AG04449 (cell line): ENCODE measurements at places on chromosomes 2 and 18.

GRCh38 chr2:112275311-112275886, at the start of gene ZC3H6:
Gene ZC3H6 (plus strand): TSS chr2:112275597. CDS start chr2:112275995, 398 bp downstream.
- DNase-seq = peak; percentile 94

DNA sequence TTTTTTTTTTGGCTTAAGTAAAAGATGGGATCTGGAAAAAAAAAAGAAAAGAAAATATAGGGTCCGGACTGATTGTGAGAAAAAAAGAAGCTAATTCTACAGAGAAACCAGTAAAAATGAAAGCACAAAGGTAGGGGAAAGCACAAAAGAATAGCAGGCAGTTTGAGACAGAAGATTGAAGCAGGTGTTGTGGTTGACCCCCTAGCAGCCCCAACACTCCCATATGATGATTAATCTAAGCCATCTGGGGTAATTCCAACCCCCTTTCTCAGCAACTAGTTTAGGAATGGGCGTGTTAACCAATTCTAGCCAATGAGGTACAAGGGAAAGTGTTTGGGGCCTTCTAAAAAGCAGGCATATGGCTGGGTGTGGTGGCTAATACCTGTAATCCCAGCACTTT, 77.0 kb downstream of the MBD2 start:
- DNase-seq = no peak

DNA sequence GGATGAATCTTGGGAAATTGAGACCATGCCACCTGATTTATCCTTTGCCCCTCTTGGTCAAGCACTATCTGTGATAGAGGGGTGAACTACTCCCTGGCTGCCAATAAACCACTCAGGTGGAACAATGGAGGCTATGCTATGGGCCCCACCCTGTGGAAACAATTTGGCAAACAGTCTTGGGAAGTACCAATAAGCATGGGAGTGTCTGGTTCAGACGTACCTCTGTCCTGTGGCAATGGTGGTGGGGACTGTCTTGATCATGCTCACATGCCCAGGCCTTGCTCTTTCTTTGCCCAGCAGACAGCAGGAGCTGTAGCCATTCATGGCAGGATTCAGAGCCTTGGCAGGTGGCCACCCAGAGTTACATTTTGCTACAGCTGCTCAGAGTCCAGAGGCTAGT, 658.7 kb downstream of the KCNJ3 start:
- no peak for DNase-seq

GRCh38 chr2:178455947-178456346, 4.8 kb downstream of the PJVK start:
- no peak for DNase-seq

DNA sequence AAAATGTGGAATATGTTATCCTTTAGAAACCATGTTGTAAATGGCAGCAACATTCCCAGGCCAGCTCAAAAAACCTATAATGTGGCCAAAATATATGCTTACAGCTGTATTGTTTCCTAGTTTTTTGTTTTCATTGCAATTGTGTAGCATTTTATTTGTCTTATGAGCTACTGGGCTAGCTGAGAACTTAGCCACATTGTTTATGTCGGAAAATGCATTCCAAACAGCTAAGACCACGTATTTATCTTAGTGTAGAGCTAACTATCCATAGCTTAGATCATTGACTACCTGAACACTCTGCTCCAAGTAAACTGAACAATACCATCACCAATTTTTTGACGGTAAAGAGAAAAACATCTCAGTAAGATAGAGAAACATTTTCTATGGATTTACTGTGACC, 38.4 kb downstream of the METAP1D start:
- no peak for DNase-seq

DNA sequence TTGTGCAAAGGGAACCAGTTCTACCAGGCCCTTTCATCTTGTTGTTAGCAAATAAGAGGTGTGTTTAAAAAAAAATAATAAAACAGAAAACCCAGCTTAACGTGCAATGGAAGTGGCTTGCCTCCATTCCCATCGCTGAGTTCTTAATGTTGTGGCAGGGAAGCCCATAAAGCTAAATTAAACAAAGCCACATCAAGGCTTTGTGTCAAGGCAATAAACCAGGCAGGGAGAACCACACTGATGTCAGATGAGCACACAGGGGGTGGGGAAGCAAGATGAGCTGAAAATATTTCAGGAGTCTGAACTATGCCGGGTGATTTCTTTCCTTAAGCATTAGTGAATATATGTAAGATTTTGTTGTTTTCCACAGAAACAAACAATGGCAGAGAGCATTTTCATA, 73.5 kb downstream of the PHLPP1 start:
- DNase-seq = no peak

GRCh38 chr2:31535768-31536167, 45.0 kb downstream of the SRD5A2 start:
- DNase-seq = no peak

- DNase-seq = no peak
These were observed 75.7 kb downstream of the CHST9 start for GRCh38 chr18:27109451-27109850.

- DNase-seq = no peak
These were observed 12.6 kb downstream of the C18orf63 start for GRCh38 chr18:74328206-74328605.

- DNase-seq = no peak
These were observed 1635.0 kb upstream of the ACVR2A start for GRCh38 chr2:146209842-146210275.

- DNase-seq = no peak
These were observed 518 bp upstream of the NFU1 start for GRCh38 chr2:69437751-69438154.

GRCh38 chr18:69408522-69408921, 7.8 kb downstream of the DOK6 start:
- DNase-seq = no peak

DNA sequence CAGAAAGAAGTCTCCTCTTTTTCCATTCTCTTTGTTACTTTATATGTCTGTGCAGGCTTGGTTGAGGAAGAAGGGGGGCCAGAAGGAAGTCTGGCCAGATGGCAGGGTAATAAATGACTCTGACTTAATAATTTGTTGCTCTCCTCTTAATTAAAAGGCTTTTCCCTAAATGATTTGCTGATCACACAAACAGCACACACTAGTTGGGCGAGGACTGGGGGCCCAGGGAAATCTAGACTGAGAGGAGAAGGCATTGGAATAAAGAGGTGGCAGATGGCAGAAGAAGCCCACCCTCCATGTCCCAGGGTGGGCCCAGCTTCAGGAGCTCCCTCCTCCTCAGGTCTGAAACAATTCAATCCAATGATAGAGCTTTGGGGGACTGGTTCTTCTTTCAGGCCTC, 12.7 kb upstream of the SMARCAL1 start:
- no peak for DNase-seq

DNA sequence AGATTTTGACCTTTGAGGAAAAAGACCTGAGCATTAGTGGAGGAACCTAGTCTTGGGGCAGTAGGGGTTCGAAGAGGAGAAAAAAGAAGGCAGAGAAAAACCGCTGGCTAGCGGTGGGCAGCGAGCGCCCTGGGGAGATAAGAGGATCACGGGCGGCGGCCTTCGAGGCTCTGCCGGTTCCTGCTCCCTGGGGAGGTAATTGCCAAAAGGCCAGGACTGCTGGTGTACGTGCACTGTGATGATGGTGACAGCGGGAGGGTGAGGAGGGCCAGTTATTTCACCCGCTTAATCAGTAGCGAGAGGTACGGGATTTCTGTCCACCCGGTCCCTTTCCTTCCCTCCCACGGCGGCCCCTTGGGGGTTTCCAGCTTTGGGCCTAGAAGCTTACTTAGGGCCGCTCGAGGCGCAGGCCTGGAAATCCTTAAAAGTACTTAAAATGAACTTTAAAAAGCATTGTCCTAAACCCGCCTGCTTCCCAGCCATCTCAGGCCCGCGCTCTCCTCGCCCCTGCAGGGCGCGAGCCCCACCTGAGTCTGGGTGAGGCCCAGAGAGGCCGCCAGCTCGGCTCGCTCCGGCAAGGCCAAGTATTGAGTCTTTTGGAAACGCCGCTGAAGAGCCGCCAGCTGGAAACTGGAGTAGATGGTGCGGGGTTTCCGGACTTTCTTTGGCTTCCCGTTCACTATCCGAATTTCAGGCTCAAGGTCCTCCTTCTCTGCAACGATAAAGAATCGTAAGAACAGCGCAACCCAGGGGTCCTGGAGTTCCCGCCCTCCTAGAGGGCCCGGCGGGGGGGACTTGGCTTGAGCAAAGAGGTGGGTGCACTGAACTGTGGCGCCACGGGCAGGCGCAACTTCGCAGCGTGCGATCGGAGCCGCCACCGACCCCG, 1.5 kb downstream of the DLX2 start:
- DNase-seq = no peak

- no peak for DNase-seq
These were observed 253.2 kb upstream of the APCDD1 start for GRCh38 chr18:10201226-10201625.

DNA sequence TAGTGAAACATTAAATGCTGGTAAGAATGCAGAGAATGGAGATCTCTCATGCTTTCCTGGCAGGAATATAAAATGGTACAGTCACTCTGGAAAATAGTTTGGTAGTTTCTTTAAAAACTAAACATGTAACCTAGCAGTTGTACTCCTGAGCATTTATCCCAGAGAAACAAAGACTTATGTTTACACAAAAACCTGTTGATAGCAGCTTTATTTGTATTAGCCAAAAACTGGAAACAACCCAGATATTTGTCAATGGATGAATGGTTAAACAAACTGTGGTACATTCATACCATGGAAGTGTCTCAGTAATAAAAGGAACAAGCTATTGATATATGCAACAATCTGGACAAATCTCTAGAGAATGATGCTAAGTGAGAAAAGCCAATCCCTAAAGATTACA, 81.7 kb upstream of the CTAGE1 start:
- no peak for DNase-seq

GRCh38 chr2:174591740-174592139, 5.9 kb downstream of the WIPF1 start:
- no peak for DNase-seq

DNA sequence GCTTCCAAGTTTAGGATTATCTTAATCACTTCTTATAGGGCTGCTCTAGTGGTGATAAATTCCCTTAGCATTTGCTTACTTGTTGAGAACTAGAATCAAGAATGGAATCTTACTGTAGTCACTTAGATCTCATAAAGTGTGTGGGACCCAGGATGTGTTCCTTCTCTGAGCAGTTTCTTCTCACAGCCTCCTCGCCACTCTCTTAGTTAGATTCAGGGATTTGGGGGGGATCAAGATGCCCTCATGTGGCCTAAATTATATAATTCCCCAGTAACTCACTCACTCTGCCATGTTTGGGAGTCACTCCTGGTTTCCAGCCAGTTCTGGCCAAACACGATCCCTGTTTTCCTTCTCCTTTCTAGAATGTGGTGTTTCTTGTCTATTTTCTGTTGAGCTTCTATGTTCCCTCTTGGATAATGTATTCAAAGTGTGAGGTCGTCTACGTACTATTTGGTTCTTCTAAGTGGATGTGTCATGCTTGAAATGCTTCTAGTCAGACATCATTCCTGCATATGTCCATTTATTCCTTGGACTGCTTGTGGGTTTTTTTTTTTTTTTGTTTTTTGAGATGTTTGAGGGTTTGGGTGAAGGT, 414.9 kb upstream of the SYT4 start:
- DNase-seq = peak; percentile 26

- DNase-seq = no peak
These were observed 1.1 kb downstream of the CD28 start for GRCh38 chr2:203707530-203707929.

DNA sequence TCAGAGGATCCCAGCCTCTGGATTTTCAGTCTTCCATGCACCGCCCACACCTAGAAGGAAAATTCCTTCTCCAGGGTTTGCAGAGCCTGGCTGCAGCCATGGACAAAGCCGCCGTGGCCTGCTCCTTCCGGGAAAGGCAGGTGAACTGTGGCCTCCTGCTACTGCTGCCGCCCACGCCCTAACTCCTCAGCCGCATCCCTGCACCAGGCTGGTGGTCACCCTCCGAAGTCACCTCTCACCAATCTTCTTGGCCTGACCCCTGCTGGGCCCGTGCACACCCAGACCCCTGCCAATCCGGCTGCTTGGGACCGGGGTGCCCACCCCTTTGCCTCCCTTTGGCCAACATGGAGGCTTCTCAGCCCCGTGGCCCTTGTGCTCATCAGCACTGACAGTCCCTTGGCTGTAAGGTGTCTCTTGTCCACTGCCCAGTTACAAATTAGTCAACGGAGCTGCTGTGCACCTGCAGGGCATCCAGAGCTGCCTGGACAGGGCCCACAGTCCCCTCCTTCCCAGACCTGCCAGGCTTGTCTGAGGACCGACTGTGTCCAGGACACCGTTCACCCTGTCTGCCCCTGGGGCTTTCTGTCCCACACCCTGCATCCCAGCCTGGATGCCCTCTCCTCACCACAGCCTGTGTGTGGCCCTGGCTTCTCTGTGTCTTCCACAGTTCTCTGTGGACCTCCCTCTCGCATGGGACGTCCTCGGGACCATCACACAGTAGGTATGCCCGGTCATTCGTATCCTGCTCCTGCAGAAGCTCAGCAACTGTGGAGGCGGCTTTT, 130.1 kb upstream of the TPO start:
- no peak for DNase-seq

DNA sequence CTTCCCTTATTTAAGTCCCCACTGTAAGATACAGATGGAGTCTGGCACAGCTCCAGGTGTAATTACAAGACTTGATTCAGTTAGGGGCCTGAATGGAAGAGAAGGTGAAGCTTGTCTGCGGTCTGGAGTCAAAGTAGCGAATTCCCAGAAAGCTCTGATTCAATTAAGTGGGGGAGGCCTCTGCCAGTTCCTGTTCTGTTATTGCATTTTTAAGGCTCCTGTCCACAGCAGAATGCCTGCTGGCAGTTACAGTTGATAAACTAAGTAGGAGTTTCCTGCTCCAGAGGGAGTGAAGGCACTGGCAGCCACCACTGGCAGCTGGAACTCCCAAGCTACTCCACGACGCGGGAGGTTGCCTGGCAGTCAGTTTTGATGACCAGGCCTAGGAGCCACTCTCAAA, 181.1 kb downstream of the SOCS6 start:
- DNase-seq = no peak

- no peak for DNase-seq
These were observed 258.8 kb downstream of the ZNF521 start for GRCh38 chr18:25093141-25093540.

DNA sequence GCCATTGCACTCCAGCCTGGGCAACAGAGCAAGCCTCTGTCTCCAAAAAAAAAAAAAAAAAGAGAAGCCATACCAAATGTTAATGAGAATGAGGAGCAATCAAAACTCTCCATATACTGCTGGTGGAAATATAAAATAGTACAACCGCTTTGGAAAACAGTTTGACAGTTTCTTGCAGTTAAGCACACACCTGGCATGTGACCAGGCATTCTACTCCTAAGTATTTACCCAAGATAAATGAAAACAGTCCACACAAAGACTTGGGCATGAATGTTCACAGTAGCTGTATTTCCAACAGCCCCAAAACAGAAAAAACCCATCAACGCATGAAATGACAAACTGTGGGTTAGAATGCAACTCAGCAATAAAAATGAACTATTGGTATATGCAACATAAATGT, 76.0 kb upstream of the ST8SIA5 start:
- no peak for DNase-seq

- no peak for DNase-seq
These were observed 114.8 kb downstream of the RDH14 start for GRCh38 chr2:18445433-18446320.
